ENCODE measurements at places on chromosomes 11 and 22.
A peak's percentile ranks its signal among the peaks of the same experiment; 100 is the strongest.

GRCh38 chr11:15815246-15816195, 540.8 kb downstream of the SOX6 start:
- no peak for DNase-seq

DNA sequence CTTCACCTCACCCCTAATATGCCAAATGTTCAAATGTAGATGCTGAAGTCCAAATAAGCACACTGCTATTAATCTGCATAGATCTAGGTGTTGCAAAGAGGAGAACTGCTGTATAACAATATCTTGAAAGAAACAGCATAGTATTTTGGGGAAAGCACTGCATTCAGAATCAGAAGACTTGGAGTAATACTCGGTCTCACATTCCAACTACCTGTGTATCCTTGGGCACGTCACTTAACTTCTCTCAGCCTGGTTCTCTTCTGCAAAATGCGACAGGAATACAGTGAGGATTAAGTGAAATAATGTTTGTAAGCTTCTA, 332 bp upstream of the HMGXB4 start:
- no peak for DNase-seq

GRCh38 chr11:133172349-133172748, 360.0 kb downstream of the OPCML start:
- DNase-seq = no peak

DNA sequence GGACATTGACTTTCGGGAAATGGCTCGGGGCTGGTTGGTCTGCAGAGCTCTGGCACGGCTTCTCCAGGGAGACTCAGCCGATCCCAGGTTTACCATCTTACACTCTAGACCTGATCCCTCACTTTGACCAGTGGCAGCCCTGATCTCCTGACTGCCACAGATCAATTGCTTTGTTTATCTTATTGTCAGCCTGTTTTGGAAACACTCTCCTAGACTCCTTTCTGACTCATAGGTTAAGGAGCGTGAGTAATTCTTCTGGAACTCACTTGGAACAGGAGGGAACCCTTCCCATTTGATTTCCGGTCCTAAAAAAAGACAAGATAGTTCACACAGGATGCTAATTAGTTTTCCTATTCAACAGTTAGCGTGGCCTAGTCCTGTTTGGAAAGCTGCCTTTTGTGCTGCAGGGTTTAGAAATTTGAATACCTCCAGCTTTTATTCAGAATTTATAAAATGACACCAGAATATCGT, 16.0 kb upstream of the BMAL1 start:
- DNase-seq = peak; percentile 97

- DNase-seq = no peak
These were observed 33.4 kb downstream of the MAML2 start for GRCh38 chr11:96309643-96310017.

GRCh38 chr11:1737080-1737757, 13.2 kb downstream of the IFITM10 start:
- DNase-seq = no peak

DNA sequence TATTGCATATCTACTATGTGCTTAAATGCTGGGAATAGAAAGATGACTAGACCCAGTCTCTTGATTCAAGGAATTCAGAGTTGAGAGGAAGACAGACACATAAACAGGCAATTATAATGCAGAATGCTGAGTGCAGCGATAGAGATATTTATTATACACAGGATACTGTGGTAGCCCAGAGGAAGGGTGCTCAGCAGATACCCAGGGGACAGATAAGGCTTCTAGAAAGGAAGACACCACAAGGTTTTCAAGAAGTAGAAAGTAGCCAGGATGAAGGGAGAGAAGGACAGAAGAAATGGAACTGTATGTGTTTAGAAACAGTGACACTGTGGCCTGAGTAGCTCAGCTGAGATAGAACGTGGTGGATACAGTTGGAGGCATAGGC, 79.4 kb upstream of the NNMT start:
- no peak for DNase-seq

DNA sequence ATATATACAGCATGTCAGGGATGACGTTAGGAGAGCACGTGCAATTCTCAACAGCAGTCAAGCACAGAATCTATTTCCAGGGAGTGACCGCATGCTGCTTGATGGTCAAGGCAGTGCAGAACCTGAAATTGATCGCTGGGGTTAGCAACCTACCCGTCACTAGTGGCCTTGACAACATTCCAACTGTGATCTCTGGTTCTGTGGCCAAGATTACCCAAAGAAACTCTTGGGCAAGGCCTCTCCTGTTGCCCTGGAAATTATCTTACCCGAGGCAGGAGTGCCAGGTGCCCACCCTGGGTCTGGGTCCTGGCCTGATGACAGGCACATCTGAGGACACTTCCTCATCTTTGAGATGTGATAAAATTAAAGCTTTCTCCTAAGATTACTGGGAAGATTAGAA, 2.2 kb downstream of the TM7SF2 start:
- DNase-seq = no peak

DNA sequence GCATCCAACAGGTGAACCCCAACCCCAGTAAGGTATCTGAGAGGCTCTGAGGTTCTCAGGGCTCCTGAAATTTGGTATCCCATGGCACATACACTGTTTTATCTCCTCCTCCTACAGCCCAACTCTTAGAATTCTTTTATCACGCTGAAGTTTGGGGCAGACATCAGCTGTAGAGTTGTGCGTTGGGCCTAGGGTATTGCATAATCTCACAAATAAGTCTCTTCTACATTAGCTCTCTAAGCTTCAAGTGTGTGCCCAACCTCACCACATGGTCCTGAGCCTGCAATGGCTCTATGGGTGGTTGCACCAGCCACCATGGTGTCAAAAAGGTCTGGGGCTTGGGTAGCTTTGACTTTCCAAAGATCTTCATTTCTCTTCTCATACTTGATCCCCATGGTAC, 603.0 kb downstream of the BUD13 start:
- no peak for DNase-seq

Measured in foreskin keratinocyte (primary cell).